Heart right ventricle (tissue), 16 donors: ENCODE measurements at places on chromosomes 11 and 22. TPM values are rescaled to one million over a fixed set of nuclear protein-coding genes. Genes with fewer than 3 reads are reported as not detected.

GRCh38 chr22:31162015-31162765 lies 2.2 kb downstream of the RNF185 start:
- DNase-seq: no peak

DNA sequence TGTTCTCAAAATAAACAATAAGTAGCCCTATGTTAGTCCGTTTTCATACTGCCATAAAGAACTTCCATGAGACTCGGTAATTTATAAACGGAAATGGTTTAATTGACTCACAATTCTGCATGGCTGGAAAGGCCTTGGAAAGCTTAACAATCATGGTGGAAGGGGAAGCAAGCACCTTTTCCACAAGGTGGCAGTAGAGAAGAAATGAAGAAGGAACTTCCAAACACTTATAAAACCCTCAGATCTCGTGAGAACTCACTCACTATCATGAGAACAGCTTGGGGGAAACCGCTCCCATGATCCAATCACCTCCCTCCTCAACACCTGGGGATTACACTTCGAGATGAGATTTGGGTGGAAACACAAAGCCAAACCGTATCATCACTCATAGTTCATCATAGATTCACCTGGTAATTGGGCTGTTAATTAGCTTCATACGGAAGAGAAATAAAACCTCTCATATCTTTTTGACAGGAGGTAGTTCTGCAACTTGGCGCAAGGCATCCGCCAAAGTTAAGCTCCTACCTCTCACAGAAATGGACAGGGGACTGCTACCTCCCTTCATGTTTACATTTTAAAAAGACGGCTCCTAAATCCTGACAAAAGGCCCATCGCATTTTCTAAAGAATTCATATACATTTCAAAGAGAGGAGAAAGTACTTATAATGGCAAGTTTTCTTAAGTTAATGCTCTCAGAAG lies 49.0 kb downstream of the MUC15 start:
- DNase-seq: no peak

Gene GLB1L2
- 0.60 TPM for total RNA-seq

DNA sequence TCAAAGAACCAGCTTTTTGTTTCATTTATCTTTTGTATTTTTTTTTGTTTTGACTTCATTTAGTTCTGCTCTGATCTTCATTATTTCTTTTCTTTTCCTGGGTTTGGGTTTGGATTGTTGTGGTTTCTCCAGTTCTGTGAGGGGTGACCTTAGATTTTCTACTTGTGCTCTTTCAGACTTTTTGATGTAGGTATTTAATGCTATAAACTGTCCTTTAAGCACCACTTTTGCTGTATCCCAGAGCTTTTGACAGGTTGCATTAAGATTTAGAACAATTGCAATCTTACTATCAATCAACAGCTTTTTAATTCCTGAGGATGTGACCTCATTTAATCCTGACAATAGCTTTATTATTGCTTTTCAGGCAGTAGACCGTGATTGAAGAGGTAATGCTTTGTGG lies 94.3 kb downstream of the ZNF280B start:
- no peak for DNase-seq

DNA sequence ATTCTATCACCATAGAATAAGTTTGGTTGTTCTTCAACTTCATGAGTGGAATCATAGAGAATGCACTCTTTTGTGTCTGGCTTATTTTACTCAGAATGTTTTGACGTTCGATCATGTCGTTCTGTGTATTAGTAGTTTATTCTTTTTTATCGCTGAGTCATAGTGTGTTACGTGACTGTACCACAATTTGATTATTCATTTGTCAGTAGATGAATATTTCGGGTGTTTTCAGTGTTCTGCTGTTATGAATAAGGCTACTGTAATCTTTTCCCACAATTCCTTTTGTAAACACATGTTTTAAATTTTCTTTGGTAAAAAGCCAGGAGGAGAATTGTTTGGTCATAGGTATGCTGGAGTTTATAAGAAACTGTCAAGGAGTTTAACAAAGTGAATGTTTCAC lies 279.9 kb upstream of the B3GAT1 start:
- DNase-seq: no peak

Gene ANO9
- total RNA-seq: not detected

DNA sequence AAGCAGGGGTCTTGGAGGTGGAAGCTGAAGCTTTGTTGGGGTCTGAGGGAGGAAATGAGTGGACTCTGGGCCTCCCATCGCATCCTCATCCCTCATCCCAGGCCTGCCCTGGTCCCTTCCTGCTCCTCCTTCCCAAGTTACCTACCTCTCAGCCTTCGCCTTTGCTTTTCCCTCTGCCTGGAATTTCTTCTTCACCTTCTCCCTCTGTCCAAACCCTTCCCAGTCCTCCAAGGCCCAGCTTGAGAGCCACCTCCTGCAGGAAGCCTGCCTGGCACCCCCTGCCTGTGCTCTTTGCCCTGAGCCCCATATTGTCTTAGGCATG lies 2.1 kb upstream of the NUDT8 start:
- DNase-seq: no peak

Gene KCNJ4
- 43.3 TPM for total RNA-seq

- no peak for DNase-seq
These were observed 77.0 kb downstream of the CD44 start for GRCh38 chr11:35215945-35216344.

Gene UBQLN3
- total RNA-seq: not detected

- DNase-seq: no peak
These were observed 953 bp upstream of the PACS1 start for GRCh38 chr11:66068923-66069714.

DNA sequence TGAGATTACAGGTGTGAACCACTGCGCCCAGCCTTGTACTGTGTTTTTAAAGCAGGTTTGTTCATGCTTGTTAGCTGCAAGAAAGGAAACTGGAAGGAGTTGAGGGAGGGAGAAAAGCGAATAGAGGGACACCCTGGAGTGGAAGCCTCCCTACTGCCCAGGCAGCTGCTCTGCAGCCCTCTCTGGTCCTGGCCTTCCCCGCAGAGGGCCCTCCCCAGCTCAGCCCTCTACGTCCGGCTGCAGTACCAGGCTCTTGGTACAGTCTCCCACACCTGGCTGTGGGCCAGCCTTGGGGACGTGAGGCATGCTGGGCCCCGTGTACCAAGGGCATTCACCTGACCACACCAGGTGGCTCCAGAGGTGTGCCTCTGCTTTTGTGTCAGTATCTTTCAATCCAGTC lies 70.8 kb downstream of the MED15 start:
- DNase-seq: no peak

GRCh38 chr11:35021589-35021988 lies 105.2 kb downstream of the PDHX start:
- no peak for DNase-seq

Gene FAM118B
- total RNA-seq: 26.8 TPM

DNA sequence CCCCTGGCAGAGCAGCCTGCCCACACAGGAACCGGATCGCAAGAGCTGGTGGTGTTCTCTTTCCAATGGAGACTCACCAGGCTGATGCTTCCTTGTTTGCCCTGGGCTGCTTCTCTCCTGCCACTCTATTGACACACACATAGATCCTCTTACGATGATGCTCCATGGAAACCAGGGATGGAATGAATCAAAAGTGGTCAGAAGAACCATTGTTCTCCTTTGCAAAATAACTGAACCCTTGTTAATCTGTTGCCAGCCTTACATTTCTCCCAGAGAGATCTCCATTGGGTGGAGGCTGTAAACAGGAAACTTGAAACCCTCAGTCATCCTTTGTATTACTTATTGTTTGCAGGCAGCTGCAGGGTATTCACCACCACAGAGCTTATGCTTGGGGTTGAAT lies 24.6 kb upstream of the LDLRAD3 start:
- no peak for DNase-seq

DNA sequence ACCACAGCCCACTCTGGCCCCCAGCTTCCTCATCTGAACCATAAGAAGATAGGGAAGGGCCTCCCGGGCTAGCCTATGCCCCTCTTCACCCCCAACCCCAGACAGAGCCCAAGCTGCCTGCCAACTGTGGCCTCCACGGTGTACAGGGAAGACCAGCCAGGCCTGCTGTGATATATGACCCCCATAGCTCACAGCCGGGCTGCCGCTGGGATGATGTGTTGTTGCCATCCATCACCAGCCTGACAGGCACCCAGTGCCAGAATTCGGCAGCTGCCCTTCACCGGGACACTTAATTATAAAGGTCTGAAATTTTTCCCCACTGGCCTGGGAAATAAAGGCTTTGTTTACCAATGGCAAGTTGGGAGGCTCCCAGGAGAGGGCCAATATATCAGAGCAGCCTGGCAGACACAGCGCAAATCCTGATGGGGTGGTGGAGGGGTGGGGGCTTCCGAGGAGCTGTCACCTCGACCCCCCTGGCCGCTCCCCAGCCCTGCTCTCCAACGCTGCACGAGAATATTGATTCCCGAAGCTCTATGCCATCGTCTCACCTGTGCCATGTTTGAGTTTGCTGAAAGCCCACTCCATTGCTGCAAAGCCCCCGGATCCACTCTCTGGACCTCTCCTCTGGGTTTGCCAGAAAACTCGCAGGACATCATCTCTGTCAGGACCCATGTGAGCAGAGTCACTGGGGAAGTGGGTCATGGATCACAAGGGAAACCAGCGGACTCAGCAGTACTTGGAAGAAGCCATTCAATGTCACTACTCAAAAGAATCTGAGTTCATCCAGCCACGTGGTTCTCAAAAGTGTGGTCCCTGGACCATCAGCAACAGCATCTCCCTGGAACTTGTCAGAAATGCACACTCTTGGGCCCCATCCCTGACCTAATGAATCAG lies 296.9 kb downstream of the MN1 start:
- no peak for DNase-seq

- DNase-seq: peak; percentile 50
These were observed 1.1 kb downstream of the TM7SF2 start for GRCh38 chr11:65112546-65113360.

Gene OR51Q1
- total RNA-seq: not detected

- DNase-seq: peak; percentile 70
These were observed 38.2 kb downstream of the FEZ1 start for GRCh38 chr11:125457814-125458343.

DNA sequence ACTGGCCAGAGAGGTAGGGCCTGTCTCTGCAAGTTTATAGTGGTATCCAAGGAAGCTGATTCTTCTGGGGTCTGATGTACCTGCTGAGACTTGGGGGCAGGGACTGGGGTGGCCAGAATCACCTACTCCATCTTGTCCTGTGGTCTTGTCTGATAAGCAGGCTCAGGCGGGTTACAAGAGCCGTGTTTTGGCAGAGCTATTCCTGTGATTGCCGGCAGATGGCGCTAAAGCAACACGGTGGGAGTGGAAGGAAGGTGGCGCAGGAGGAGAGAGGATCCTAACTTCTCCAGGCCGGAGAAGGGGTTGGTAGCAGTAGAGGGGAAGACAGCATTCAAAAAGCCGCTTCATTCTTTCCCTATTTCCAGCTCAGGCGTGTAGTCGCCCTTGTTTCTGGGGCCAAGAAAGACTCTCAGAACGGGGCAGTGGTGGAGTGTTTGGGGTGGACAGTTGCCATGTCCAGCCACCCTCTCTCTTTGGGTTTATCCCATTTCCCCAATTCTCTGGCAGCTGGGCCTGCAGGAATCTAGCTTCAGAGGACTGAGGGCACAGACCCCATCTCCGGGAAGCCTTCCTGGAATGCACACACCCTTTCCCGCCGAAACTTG lies 15.1 kb downstream of the CHRM1 start:
- DNase-seq: peak; percentile 81

GRCh38 chr11:27934830-27935145 lies 173.2 kb downstream of the KIF18A start:
- no peak for DNase-seq

- DNase-seq: no peak
These were observed 2.2 kb upstream of the OR52H1 start for GRCh38 chr11:5550440-5551095.

DNA sequence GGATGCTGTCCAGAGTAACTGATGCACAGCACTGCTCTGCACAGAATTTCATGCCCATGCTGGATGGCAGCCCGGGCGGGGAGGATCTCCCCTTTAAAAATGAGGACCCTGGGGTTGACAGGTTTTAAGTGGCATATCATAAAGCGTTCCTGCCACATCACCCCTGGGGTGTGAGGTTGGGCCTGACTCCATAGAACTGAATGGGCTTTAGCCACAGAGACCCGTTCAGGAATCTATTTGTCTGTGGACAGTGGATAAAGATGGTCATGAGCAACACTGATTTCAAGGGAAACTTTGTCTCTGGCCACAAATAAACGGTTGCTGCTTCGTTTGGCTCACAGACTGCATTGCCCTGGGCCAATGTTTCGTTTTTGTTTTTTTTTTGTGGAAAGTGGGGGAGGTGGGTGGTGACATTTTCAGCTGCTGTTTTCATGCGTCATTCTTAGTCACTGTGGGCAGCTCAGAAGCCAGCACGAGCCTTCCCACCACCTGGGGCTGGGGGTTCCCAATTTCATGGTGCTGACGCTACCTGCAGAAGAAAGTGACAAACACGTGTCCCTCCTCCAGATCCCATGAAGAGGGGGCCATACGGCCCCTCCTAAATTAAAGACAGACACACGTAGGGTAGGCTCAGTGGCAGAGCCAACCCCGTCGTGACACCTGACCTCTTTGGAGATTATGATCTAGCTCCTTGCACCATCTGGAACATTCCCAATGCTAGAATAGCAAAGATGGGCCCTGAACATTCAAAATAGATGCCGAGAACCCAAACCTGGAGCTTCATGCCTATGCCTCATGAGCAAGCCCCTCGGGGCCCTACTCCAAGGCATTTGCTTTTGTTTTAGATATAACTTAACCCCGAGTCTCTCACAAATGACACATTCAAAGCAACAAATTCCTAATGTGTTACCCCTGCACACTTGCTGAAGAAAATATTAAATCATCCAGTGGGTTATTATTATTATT lies 54.8 kb upstream of the PHF21B start:
- DNase-seq: no peak

DNA sequence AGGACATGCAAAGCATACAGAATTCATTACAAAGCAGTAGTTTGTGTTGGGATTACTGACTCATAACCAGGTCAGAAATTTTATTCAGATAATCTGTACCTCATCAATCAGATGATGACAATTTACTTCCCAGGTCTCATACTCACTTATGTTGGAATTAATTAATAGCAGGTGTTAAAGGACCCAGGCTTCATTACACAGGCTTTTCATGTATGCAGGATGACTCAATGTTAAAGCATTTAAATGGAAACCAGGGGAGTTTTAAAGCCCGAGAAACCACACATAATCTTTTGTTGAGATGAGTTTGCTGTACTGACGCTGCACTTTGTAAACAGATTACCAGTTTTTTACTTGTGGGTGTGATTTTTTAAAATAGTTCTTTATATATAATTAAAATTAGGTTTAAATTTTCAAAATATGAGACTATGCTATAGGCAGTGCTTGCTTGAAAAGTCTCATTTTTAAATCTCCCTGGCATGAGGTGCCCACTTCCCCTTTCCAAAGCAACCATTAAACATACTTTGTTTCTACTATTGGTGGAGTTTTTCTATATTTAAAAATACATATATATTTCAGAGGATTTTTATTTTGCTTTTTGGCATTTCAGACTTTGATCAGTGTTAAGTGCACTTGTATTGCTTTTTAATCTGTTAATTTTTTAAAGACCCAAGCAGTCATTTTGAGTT lies 41.0 kb downstream of the CEP57 start:
- DNase-seq: no peak

DNA sequence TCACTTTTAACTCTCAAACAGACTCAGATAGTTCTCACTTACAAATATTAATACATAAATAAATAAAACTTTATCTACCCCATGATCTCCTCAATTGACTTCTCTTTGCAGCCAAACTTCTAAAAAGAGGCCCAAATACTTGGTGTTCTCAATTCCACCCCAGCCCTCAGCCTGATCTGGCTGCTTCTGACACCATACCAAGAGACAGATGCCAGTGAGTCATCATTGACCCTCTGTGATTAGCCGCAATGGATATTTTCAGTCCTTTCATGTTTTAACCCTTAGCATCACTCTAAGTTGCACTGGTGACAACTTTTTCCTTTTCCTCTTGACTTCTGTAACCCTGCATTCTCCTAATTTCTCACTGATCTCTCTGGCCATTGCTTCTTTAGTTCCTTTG lies 184.1 kb upstream of the ARHGAP20 start:
- DNase-seq: no peak
